ENCODE measurements at places on chromosomes 11 and 22.

DNA sequence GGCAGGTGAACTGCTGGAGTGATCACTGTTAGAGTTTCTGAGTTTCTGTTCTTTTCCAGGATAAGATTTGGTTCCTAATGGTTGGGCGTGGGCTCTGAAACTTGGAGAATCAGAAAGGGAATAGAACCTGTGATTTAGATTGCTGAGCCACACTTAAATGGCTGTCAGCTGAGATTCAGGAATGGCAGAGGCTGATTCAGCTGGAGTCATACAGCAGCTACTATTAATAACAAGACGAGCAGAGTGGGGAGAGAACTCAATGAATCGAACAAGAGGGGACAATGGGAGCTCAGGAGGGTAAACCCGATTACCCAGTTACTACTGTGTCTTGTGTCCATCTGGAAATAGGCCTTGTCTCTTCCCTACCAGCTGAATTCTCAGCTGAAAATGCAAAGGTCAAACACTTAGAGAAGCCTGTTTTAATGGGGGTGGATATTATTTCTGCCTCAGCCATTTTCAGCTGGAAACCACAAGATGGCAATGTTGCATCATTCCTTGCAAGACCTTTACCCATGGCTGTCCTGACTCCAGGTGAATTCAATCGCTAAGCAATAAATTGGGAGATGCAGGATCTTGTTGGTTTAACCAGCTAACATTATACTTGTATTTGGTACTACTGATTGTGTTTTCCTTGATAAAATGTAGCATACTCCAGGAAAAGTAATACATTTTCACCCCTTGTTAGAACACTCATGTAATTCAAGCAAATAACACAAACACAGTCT, 104.5 kb upstream of the RAG2 start:
- DNase-seq: peak; percentile 58

GRCh38 chr11:64218628-64219353, 7.2 kb downstream of the TRPT1 start:
- DNase-seq: no peak

- DNase-seq: no peak
These were observed 9.9 kb upstream of the APOBEC3A start for GRCh38 chr22:38947321-38948140.

GRCh38 chr11:15665368-15665871, 550.7 kb downstream of the INSC start:
- no peak for DNase-seq

- DNase-seq: no peak
These were observed 606.4 kb downstream of the OPCML start for GRCh38 chr11:132925825-132926469.

GRCh38 chr22:36164621-36165020, 4.1 kb upstream of the APOL3 start:
- no peak for DNase-seq

GRCh38 chr11:86370922-86371594, 3.6 kb upstream of the CCDC81 start:
- no peak for DNase-seq

- DNase-seq: no peak
These were observed 105.8 kb downstream of the ATG16L2 start for GRCh38 chr11:72920001-72920400.

- no peak for DNase-seq
These were observed 1165.9 kb upstream of the CNTN5 start for GRCh38 chr11:97854877-97855276.

DNA sequence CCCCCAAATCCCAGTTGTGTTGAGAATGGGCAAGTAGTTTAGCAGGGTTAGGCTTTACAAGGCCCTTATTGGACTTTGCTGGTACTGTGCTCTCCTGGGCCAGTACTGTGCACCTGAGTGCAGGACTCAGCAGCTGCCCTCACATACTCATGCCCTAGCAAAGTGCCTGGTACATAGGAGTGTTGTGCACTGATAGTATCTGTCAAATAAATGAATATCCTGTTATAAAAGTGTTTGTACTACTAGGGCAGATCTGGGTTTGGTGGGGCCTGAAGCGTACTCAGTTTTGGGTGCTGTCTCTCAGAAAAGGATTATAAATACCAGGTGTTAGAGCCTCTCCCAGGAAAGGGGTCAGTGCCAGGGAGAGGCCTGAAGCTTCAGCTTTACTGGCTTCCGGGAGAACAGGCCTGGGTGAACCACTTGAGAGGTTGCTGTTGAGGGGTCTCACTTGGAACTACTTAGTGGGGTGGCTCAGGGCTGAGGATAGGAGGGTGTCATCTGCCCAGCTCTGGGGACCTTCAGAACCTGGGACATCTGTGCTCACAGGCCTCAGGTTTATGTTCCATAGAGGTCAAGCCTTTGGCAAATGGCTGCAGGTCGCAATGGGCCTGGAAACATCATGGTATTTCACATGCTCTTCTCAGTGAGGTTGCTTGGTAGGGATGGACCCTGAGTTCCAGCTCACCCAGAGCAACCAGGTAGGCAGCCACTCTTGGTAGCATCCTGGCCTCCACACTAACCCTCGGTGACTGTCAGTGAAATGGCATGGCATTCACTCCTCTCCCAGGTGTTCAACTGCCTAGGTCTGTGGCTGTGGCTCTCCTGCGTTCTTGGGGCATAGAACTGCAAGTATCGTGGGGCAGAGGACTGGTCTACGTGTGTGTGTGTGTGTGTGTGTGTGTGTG, 106.1 kb downstream of the ZBTB16 start:
- DNase-seq: no peak

DNA sequence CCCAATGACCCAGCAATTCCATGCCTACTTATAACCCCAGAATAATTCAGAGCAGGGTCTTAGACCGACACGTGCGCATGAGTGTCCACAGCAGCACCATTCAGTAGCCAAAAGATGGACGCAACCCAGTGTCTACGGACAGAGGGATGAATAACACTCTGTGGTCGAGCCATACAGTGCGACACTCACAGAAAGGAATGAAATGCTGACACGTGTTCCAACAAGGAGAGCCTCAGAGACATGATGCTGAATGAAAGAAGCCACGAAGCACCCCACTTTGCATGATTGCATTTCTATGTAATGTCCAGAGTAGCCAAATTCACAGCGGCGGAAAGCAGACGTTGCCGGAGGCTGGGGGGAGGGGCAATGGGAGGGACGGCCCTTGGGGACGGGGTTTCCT, 134.4 kb downstream of the CTTN start:
- DNase-seq: no peak

DNA sequence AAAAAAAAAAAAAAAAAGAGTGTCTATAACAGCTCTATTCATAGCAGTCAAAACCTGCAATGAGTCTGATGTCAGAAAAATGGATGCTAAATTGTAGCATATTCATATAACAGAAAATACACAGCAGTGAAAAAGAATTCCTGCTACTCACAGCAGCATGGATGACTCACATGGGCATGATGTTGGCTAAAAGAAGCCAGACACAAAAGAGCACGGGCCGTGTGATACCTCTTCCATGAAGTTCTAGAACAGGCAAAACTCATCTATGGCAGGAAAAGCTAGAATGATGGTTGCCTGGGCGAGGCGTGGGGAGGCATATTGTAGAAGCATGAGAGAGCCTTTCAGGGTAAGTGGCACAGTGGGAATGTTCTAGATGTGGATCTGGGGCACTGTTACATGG, 18.9 kb downstream of the PLAAT3 start:
- no peak for DNase-seq

- no peak for DNase-seq
These were observed 12.9 kb downstream of the GTSE1 start for GRCh38 chr22:46309526-46310085.

- DNase-seq: no peak
These were observed 1060.1 kb downstream of the NTM start for GRCh38 chr11:132430429-132431062.

DNA sequence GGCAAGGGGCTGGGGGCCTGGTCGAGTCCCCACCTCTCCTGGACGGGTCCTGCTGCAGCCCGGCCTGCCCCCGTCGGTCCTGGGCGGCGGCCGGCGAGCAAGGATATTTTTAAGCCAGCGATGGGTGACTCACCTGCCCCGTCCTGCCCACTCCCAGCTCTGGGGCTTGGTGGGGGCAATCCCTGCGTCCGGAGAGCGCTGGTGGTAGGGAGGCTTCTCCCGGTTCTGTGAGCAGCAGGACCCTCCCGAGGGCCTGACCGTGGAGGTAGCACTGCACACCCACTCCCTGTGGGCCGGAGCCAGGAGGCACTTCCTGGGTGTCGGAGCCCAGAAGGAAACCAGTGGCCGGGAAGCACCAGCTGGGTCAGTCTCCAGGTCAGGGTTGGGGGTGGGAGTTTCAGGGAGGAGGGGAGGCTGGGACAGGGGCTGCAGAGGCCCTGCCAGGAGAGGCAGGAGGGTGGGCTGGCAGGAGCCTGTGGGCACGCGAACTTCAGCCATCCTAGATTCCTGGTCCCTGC, 467 bp downstream of the EPS8L2 start:
- DNase-seq: no peak

DNA sequence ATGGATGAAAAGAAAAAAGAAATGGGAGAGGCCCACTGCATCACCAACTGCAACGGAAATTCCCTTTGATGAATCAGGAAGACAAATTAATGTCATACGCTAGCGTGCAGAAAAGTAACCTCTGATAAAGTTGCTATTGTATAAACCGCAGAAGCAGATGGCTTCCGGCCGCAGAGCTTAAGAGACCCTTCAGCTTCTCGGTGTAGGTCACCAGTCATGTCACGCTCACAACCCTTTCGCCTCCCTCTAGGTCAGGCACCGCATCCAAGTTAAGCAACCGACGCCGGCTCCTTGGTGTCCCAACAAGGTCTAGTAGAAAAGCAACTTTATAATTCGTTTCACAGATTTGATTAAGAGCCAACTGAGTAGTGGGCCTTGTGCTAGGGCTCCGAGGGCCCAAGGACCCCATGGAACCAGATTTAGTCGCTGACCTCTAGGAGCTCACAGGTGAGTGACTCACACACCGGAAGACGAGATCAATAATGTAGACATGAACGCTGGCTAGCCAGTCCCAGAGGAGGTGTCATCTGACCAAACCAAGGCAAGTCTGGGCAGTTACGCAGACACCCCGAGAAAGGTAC, 1.2 kb upstream of the ZFP91 start:
- DNase-seq: peak; percentile 76

- peak; percentile 26 for DNase-seq
These were observed 310.2 kb downstream of the DLG2 start for GRCh38 chr11:85316967-85317366.

- DNase-seq: no peak
These were observed at the start of gene MAPK8IP2 for GRCh38 chr22:50600538-50600937. MAPK8IP2 (plus strand) TSS chr22:50600793; CDS start chr22:50600819, 26 bp downstream.

DNA sequence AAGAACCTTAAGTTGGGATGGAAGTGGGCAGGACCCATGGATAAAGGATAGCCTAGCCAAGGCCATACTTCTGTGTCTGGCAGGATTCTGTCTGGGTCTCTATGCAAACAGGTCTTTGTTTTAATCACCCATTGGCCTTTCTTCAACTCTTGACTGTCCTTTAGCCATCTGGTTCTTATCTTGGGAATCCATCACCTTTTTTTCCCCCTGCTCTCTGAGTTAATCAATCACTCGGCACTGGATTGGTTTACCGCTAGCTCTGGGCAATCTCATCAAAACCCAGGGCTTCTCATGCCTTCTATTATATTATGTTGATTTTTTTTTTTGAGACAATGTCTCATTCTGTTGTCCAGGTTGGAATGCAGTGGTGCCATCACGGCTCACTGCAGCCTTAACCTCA, 1.8 kb upstream of the RNF169 start:
- DNase-seq: no peak

- no peak for DNase-seq
These were observed 3.3 kb downstream of the BRD1 start for GRCh38 chr22:49824185-49824925.

DNA sequence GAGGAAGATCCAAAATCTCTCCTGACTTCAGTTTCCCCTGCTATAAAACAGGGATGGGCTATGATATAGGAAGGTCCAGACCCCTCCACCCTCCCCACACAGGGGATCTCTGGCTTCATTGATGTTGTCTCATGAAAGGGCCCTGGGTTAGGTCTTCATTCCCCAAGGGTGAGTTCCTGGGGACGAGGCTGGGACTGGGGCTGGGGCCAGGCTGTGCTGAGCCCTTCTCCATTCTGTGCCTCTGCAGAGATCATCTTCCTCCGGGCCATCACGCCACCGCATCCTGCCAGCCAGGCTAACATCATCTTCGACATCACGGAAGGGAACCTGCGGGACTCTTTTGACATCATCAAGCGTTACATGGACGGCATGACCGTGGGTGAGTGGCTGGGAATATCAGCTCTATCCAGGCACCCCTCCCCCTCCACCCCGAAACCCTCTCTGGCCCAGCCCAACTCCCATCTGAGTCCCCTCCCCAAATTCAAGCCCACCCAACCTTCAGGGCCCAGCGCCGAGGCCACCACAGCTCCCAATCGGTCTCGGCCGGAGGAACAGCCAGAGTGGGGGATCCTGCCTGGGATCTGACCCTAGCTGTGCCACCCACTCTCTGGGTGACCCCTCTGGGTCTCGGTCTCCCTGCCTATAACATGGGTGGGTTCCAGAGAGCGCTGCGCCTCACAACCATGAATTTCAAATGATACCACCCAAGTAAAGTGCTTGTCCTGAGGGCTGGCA, 74.2 kb downstream of the FBLN1 start:
- DNase-seq: no peak
